A375 (cell line): ENCODE measurements at places on chromosomes 13 and 19. TPM values are rescaled to one million over a fixed set of nuclear protein-coding genes. Genes with fewer than 3 reads are reported as not detected.

SLC25A41 gene
- not detected in 2 replicates for total RNA-seq

FPR1 gene
- not detected in 2 replicates for total RNA-seq

ZNF208 gene
- 2.2 and 3.2 TPM in 2 replicates for total RNA-seq

CA11 gene
- 2.6 and 2.8 TPM in 2 replicates for total RNA-seq

SMIM44 gene
- not detected in 2 replicates for total RNA-seq

KLK14 gene
- 0.85 TPM in 1 of 2 replicates, not detected in the other for total RNA-seq

ZNF253 gene
- 3.6 and 6.0 TPM in 2 replicates for total RNA-seq

OR4F17 gene
- total RNA-seq = not detected in 2 replicates

NCAN gene
- 0.03 TPM in 1 of 2 replicates, not detected in the other for total RNA-seq

STAP2 gene
- total RNA-seq = 7.2 and 7.9 TPM in 2 replicates
